ENCODE measurements at places on chromosomes 16 and 17.

- no peak for DNase-seq
Observed at GRCh38 chr16:88286301-88286923, 96.3 kb upstream of the ZNF469 start.

- no peak for DNase-seq
Observed at GRCh38 chr17:9239246-9239792, 218.0 kb downstream of the NTN1 start.

GRCh38 chr16:10228779-10229178, 46.6 kb upstream of the GRIN2A start:
- no peak for DNase-seq

GRCh38 chr17:42221886-42222745, 27.8 kb upstream of the GHDC start:
- no peak for DNase-seq

DNA sequence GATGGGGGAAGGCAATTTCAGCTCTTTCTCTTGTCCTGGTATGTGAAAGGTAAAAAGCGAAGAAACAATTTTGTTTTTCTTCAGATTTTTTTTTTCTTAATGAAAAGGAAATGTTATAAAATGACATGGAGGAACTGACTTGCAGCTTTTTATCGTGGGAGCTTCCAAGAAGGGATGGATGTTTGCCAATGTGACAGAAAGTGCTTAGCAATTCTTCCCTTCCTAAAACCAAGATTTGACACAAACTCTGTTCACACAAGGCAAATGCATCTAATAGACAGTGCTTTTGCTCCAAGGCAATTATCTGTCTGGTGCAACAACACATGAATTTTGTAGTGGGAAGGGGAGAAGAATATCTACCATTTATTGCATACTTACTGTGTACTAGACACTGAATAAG, 988.5 kb downstream of the CDH11 start:
- DNase-seq: no peak

DNA sequence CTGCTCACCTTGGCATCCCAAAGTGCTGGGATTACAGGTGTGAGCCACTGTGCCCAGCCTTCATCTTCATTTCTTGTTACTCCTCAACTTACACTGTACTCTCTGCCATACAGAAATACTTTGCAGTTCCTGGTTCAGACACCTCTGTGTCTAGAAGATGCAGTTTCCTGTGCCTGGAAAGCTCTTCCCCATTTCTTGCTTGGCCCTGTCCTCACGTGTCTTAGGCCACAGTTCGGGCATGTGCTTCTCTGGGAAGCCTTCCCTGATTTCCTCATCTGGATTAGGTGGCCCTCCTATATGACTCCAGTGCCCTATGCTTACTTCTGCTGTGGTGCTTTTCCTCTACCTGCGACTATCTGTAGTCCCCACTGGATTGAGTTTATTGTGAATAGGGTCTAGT, 26.5 kb upstream of the CDR2 start:
- no peak for DNase-seq

- DNase-seq: no peak
Observed at GRCh38 chr16:49660626-49661025, 195.3 kb downstream of the ZNF423 start.

DNA sequence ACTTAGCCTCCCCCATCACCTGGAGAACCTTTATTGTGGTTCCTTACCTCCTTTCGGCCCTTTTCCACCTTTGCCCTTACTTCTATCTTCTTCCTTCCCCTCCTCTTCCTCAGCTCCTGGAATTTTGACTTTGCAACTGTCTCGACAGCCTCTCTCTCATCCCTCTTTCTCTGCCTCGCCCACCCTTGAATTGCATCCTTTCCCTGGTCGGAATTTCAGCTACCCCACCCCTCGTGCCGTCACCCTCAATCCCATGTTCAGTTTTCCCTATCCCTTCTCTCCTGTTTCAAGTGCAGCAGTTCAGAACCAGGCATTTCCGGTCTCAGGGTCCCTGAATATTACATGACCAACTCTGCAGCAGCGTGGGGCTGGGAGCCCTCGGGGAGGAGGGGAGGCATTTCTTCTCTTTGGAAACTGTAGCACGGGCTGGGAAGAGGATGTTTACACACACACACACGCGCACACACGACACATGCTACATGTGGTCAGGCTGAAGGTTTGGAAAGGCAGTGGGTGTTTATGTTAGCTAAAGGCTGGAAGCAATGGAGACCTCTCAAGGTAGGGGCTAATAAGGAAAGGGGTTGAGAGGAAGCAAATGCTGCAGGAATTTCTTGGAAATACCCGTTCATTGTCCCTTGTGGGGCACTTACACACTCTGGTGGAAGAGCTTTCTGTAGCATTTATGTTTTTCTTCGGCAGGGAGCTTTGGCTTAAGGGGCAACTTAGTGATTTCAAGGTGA, 971 bp downstream of the MINK1 start:
- DNase-seq: peak; percentile 32

- DNase-seq: no peak
Observed at GRCh38 chr17:73628642-73629552, 15.3 kb downstream of the SDK2 start.

DNA sequence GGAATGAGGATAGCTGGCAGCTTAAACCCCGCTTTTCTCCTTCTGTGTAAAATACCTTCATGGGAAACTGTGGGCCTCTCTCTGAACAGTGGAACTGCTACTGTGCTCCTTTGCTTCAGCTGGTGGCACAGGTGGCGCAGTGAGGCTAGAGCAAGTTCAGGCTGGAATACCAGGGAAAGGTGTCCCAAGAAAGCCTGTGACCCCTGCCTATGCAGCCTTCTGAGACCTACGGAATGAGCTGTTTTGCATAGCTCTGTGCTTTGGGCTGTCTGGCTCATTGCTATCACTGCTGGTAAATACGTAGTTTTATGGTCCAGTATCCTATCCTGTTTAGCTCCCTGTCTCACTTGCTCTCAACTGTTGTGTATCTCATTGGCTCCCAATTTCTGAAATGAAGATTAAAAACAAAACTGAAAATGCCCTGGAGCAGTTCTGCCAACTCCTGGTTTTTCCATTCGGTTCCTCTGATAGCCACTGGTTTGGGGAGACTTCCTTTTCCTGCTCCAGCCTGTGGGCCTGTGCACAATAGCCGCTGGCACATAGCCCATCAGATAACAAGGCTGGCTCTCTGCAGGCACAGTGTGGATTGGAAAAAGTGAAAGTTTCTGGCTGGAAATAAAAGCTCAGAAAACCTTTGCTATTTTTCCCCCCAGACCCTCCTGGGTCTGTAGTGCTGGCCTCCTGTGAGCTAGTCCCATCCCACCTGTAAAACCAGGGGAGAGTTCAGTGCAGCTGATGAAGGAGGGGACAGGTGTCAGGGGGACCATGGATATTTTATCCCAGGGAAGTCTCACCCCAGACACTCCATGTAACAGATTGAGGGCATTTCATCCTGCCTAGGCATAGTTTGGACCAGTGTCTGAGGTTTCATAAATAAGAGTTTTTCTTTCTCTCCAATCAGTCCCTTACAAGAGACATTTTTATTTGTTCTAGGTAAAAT, 24.0 kb downstream of the LIMD2 start:
- DNase-seq: peak; percentile 75

- no peak for DNase-seq
Observed at GRCh38 chr16:88994695-88995094, 17.7 kb upstream of the CBFA2T3 start.

DNA sequence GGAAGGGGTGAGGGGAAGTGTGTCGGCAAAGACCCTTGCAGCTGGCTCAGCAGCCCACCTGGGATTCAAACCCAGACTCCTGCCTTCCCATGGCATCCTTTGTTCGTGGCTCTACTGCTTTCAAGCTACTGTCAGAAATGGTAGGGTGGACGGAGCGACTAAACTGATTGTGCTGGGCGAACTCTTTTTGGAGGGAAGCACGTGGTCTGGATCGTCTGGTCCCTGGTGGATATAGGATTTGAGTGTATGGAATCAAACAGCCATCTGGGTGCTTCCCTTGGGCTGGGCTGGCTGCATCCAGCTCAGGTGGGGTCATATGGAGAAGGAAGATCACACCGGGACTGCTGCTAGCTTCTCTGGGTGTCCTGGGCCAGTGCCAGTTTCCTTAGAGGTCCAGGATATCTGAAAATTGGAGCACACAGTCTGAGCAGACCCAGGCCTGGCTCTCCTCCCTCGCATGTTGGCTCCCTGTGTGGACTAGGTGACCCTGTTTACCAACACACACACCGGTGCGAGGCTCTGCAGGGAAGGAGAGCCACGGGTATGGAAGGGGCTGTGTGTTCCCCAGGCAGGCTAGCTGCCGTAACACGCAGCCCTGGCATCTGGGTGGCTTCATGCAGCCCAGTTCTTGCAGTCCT, 8.6 kb downstream of the CMIP start:
- no peak for DNase-seq

- DNase-seq: no peak
Observed at GRCh38 chr17:75652934-75653549, 13.9 kb downstream of the RECQL5 start.

- DNase-seq: no peak
Observed at GRCh38 chr16:50305441-50306061, 39.2 kb downstream of the ADCY7 start.

DNA sequence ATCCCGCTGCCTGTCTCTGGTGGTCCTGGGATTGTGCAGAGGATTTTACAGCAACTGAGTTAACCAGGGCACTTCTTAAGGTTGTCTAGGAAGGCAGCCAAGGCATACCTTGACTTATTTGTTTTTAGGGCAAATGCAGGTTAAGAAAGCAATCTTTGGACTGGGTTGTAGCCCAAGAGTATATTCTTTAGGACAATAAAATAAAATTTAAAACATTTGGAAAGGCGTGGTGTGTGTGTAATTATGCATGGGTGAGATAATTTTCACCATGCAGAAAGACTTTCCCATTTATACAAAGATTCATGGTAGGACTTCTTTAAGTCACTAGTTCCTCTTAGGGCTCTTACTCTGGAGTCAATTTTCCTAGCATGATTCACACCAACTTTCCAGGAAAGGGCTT, 93.1 kb downstream of the SPACA3 start:
- DNase-seq: no peak

DNA sequence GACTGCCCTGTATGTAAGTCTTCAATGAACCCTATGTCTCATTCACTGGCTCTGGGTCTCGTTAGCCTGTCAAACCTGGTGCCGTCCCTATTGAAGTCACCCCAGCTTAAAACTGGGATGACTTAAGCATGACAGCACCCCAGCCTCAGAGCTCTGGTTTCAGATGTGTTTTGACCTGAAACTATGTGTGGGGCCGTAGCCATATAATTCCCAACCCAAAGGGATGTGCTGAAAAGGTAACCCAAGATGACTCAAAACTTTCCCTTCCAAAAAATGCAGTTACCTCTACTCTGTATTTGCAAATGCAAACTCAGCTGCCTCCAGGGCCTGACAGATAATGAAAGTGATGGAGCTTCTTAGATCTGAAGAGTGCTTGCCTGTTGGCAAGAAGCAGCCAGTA, 478.3 kb upstream of the ERCC4 start:
- DNase-seq: no peak

- no peak for DNase-seq
Observed at GRCh38 chr17:17810895-17811248, 25.9 kb downstream of the SREBF1 start.

DNA sequence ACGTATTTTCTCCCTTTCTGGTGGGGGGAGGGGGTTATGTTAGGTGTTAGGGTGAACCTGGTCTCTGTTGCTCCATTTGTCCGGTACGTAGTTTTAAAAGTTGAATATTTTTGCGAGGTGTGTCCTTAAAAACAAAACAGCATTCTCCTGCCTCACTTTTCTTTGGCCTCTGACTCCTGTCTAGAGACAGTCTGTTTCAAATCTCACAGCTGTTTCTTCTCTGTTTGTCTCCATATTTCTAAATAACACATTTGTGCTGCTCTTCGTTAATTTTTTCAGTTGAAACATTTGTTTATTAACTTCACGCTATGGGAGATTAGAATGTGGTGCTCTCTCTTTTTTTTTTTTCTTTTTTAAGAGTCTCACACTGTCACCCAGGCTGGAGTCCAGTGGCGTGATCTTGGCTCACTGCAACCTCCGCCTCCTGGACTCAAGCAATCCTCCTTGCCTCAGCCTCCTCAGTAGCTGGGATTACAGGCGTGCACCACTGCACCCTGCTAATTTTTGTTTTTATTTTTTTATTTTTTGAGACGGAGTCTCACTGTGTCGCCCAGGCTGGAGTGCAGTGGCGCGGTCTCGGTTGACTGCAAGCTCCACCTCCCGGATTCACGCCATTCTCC, 31.7 kb downstream of the RPA1 start:
- DNase-seq: no peak

GRCh38 chr17:57980522-57980921, 7.5 kb downstream of the VEZF1 start:
- DNase-seq: no peak

- no peak for DNase-seq
Observed at GRCh38 chr16:31145398-31145990, 4.4 kb downstream of the PRSS36 start.

DNA sequence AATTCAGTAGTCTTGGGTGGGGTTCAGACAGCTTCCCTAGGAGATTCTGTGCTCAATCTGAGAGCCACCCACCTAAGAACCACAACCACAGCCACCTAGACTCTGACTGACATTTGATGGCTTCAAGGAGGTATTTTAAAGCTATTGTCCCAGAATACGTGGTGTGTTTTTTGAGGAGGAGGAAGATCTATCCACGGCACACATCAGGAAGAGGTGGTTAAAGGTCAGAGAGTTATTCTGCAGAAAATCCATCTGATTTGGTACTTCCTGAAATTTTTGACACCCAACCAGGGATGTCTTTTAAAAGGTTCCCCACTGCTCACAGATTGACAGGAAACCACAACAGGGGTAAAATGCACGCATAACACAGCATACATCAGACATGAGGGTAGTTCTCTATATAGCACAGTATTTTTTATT, 25.1 kb downstream of the SMARCE1 start:
- DNase-seq: no peak

GRCh38 chr16:49116873-49117272, 164.8 kb downstream of the CBLN1 start:
- no peak for DNase-seq

GRCh38 chr17:75344666-75345065, 55.4 kb upstream of the SLC25A19 start:
- DNase-seq: no peak

- DNase-seq: no peak
Observed at GRCh38 chr16:1941162-1942046, 1.6 kb downstream of the MSRB1 start.

DNA sequence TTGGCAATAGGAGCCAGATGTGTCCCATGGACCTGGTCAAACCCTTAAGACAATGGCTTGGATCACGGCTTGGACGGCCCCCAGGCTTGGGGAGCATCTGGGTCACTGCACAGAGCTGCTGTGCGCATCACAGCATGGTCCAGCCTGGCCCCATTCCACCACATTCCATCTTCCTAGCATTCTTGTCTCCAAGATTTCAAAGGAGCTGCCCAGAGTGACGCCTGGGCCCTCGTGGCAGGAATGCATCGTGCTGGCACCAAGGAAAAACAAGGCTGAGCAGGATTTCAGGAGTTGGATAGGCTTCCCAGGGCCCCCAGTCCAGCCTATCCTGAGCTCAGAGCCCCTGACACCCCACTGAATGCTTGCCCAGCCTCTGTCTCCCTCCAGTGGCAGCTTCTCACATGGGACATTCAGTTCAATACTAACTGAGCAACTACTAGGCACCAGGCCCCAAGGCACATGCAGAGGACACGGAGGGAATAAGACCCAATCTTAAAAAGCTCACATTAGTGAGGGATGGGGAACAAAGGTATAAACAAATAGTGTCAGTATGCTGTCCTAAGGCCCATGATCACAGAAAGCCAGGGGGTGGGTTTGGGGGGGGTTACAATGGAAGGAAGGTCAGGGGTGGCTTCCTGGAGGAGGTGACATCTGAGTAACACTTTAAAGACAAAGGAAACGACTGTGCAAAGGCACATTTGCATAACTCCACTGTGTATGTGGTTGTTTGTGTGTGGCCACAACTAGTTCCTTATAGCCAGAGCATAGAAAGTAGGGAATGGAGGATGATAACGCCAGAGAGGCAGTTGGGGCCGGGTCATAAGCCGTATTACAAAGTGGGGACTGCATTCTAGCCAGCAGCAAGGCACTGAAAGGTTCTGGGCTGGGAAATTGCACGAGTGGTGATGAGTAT, 34.1 kb downstream of the TK2 start:
- DNase-seq: peak; percentile 27
